ENCODE measurements at places on chromosomes 4 and X.

GRCh38 chrX:132990835-132991234, 32.4 kb upstream of the HS6ST2 start:
- DNase-seq = no peak

GRCh38 chr4:1748465-1748995, 27.2 kb downstream of the TACC3 start:
- peak; percentile 89 for DNase-seq

DNA sequence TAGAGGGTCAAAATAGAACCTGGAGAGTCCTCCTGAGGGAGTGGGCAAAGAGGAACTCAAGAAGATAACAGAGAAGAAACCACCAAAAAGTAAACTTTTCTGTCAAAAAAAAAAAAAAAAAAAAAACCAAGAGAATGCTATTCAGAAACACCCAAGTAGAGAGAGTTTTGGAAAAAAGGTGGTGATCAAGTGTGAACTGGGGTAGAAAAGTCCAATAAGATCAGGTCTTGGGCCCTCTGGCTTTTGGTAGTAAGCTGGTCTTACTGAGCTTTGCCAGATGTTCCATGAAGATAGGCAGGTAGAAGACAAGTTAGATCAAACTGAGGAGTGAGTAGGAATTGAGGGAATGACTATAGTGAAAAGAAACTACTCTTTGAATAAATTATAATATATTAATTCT, 167.5 kb downstream of the COL25A1 start:
- no peak for DNase-seq

DNA sequence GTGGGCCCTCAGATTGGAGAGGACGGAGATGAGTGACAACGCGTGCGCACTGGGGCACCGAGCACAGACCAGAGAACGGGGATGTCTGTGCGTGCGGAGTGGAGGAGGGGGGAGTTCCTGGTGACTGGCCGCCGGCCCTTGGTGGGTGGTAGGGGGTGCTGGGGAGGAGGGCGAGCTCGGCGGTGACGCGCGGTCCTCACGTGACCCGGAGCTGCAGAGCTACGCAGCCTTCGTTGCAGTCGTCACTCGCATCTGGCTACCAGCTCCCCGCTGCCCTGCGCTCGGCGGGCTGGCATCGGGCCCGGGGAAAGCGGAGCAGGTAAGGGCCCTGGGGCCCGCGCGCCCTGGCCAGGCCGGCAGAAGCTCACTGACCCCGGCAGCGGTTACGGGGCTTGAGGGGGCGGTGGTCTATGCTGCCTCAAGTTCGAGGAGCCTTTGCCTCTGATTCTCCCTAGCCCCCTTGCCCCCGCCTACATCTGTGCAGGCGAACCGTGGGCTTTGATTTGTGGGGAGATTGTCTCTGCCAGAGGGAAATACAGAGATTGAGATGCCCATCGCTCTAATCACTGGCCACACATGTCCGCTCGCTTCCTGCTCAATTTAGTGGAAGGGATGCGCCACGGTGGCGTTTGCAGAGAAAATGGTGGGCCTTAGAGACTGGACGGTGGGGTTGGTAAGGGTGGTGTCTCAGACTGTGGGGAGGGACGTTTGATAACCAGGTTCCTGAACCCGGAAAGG, at the start of gene ARMCX4:
Gene ARMCX4 (plus strand): TSS at position 245 of the 738 bp plus-strand sequence. CDS start 3,134 bp downstream, outside the sequence.
- no peak for DNase-seq
